ENCODE measurements at places on chromosomes 16 and 17.

DNA sequence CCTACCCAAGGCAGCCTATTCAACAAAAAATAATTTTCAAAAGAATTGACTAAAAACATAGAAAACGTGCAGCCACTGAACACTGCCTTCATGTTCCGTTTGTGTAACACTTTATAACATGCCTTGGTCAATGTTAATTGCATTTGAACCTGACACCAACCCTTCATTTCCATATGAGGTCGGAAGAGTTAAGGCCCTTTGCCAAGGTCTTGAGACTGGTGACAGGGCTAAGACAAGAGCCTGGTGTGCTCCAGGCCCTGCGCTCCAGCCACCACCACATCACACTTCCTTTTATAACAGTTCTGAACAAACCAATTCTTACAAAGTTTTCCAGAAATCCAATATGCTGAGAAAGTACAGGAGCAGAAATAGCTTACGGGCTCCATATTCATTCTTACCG lies 4.2 kb downstream of the BBS2 start:
- no peak for DNase-seq

DNA sequence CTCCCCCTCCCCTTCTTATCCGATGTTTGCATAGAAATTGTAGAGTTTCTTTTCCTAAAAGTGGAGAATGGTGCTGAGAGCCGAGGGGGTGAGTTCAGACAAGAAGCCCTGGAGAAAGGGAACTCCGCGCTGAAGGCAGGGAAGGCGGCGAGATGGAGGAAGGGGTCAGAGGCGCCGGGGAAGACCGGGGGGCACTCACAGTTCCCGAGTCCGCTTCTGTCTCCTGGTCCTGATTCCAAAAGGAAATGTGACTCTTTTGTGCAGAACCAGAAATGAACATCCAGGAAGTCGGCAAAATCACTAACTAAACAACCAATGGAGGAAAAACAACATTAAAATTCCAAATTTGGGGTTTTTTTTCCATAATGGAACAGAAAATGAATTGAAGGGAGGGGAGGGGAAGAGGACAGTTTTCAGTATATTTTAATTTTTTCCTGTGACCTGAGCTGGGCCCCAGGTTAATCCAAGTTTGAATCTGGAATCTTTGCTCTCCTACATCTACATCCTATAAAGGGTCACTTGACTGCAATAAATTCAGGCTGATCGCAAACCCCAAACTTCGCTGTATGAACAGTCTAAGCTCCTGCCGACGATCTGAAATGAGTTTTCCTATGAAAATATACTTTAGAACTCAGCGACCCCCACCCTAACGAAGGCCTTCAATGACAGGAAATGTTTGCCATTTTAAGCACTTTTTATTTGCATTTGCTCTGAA lies 252.3 kb downstream of the C16orf95 start:
- no peak for DNase-seq

GRCh38 chr16:9082422-9082821 lies 9.0 kb upstream of the HAPSTR1 start:
- DNase-seq, result no peak

GRCh38 chr16:57493767-57494166 lies 7.5 kb upstream of the DOK4 start:
- DNase-seq, result no peak

- DNase-seq, result no peak
Observed at GRCh38 chr16:57486858-57487834, 853 bp upstream of the DOK4 start.

DNA sequence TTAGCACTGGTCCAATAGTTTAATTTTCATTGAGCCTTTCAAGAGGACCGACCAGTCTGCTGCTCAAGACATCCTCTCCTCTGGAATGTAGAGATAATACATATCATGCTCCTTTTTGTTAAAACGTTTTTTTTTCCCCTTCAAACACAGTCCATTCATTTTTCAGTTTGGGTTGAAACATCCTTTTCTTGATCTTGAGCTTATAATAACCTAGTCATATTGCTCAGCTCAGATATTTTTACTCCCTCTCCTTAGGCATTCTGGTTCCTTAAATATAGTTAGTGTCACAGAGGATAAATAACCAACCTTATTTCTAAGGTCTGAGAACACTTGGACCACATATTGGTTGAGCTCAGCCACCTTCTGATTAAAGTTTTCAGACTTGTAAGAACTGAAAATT lies 12.8 kb downstream of the ANKRD40CL start:
- DNase-seq, result no peak

- DNase-seq, result no peak
Observed at GRCh38 chr17:8391711-8392110, 5.9 kb downstream of the RNF222 start.

GRCh38 chr16:31641279-31641678 lies 113.6 kb downstream of the AHSP start:
- DNase-seq, result no peak

DNA sequence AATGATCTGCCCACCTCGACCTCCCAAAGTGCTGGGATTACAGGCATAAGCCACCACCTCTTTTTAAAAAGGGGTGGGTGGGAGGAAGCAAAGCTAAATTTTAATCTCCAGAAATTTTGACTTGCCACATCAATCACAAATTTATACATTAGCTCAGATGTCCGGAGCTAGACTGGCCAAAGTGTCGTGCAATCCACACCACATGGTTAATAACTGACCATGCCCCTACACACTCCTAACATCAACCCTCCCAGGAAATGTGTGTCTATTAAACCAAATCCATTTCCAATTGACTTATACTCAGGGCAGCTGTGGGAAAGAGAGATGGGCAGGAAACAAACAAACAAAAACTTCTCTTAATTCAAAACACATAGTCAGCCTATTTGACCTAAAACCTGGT lies 29.9 kb downstream of the SMURF2 start:
- no peak for DNase-seq

DNA sequence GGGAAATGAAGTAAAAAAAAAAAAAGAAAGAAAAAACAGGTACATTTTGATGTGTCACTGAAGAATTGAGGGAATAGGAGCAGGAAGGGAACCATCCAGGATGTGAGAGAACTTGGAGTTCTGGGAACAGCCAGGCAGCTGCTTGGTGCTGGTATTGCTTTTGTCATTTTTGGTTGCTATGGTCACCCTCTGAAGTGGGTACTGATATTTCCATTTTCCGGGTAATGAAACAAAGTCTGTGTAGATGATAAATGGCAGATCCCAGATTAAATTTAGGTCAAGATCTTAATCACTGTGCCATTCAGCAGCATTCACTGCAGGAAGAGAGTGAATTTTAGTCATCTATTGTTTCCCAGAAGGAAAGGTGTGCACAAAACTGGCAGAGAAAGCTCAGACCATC lies 93.6 kb downstream of the ABCA8 start:
- no peak for DNase-seq

DNA sequence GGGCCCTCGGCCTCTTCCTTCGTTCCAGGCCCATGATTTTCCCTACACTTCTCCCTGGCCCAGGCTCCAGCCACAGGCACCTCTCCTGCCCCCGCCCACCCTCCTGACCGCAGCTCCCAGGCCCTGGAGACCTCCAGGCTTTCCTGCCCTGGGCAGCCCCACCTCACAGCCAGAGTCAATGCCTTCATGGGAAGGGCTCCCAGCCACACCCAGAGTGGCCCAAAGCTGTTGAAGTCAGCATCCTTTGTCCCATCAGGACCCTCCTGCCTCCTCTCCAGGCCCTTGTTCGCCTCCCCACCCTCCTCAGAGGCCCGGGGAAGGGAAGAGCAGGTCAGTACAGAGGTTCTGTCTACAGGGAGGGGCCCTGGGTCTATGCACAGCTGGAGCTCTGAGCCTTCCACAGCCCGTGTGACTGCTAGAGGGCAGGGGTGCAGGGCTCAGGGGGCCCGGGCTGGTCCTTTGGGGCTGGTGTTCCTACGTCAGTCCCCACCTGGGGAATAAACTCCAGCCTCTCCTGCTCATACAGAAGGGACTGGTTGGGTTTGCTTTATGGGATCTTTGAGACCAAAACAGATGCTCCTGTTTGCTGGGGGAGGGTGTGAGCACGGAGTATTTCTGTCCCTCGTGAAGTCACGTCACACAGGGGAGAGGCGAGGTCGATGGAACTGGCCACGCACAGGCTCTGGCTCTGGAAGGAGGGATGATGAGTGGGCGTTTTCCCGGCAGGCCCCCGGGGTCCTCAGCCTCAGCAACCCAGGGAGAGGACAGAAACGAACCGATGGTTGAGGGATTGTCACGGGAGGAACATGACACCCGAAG lies 20.3 kb downstream of the TRARG1 start:
- DNase-seq, result no peak
